ENCODE measurements at places on chromosomes 16 and 17. TPM values are rescaled to one million over a fixed set of nuclear protein-coding genes. Genes with fewer than 3 reads are reported as not detected.
A peak's percentile ranks its signal among the peaks of the same experiment; 100 is the strongest.

DNA sequence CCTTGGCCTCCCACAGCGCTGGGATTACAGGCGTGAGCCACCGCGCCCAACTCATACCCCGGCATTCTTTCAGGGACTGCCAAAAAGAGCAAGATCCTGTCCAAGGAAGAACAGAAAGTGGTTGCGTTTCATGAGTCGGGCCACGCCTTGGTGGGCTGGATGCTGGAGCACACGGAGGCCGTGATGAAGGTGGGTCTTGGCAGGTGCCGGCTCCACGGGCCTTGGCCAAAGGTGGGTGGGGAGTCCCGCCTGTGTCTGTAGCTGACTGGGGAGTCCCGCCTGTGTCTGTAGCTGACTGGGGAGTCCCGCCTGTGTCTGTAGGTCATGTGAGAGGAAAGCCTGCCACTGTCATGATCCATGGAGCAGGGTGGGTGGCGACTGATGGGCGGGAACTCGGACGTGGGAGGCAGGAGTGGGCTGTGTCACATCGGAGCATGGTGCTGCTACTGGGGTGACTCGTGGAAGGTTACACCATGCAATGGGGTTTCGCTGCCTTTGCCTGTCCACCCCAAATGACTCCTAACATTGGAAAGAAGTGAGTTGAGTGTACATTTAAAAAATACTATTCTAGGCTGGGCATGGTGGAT is 10.0 kb upstream of the RPL13 start:
- H3K27ac ChIP-seq, result no peak overlapping the region
- no peak for DNase-seq
- no peaks in the 10 kb centered on the region for H3K4me1 ChIP-seq
- H3K27me3 ChIP-seq, result peaks cover 1% of the 10 kb centered on the region
- H3K4me3 ChIP-seq, result no peak overlapping the region

The DRG2 gene
- 59.3 TPM for polyA plus RNA-seq

DNA sequence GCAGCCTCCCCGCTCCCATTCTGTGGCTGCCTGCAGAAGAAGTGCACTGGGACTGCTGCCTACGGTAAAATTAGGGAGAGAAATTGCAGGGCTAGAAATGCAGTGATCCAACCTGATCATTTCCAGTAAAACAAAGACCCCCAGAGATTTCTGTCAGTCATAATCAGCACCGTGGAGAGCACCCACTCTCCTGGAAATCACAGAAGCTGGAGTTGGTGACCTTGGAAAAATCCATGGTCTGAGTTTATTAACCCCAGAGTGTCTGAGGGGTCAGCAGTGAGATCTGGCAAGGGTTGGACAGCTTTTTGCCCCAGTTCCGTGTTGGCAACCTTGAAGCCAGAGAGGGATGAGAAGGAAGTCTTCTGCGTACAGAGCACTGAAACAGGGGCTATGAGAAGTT is 7.8 kb downstream of the SYCE1L start:
- no peaks in the 10 kb centered on the region for H3K27me3 ChIP-seq
- no peak overlapping the region for H3K27ac ChIP-seq
- H3K36me3 ChIP-seq, result peaks cover 8% of the 10 kb centered on the region
- DNase-seq, result no peak

DNA sequence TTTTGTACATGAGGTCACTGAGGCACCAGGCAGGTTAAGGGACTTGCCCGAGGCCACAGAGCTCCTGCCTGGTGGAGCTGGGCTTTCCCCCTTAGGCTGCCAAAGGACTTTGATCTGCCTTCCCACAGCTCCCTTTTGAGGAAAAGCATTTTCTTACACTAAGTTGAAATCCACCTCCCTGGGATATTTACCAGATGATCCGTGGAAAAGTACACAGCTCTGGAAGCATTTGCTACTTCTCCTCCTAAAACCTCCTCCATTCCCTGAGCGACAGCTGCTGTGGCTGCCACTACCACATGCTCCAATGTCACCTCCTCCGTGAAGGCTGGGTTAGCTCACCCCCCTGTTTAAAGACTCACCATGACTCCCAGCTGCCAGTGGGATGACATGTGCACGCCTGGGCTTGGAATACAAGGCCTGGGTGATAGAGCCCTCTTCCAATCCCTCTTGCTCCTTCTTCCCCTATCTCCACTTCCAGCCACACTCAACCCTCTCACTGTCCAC is 1.2 kb upstream of the MPRIP start:
- H3K27me3 ChIP-seq, result peaks cover 2% of the 10 kb centered on the region
- H3K4me1 ChIP-seq, result peaks cover 38% of the 10 kb centered on the region
- DNase-seq, result no peak
- peak overlapping the region; percentile 68 for H3K4me3 ChIP-seq
- H3K36me3 ChIP-seq, result no peaks in the 10 kb centered on the region

DNA sequence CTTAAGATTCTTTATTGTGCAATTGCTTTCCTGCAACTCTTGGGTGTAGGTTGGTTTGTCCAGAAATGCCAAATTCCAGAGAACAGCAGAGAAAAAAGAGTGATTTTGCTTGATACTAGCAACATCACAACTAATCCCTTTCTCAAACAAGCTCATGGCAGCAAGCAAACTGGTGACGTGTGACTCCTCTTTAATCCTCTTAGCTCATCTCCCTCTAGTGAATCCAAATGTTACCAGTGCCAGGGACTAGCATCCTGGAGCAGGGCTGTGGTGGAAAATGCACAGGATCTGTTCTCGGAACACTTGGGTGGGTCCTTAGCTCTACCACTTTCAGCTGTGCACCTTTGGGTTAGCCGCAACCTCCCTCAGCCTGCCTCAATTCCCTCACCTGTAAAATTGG is 204.0 kb upstream of the CCL2 start:
- no peaks in the 10 kb centered on the region for H3K36me3 ChIP-seq
- H3K4me1 ChIP-seq, result no peaks in the 10 kb centered on the region
- no peak overlapping the region for H3K4me3 ChIP-seq
- no peak overlapping the region for H3K27ac ChIP-seq
- peaks cover 12% of the 10 kb centered on the region for H3K27me3 ChIP-seq

DNA sequence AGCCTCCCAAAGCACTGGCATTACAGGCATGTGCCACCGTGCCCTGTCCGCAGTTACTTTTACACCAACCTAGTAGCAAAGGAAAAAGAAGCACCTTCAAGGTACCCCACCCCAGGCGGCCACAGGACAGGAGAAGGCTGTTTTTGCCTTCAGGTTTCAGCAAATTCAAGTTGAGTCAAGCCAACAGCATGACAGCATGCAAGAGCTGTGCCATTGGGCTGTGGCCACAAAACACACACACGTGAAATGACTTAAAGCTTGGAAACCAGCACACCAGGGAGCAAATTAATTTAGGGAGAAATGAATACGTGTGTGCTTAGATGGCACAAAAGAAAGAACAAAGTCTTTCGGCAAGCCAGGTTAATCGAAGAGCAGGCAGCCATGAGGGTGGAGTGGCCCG is 39.7 kb downstream of the ERCC4 start:
- no peaks in the 10 kb centered on the region for H3K4me1 ChIP-seq
- H3K27me3 ChIP-seq, result peaks cover 21% of the 10 kb centered on the region
- H3K27ac ChIP-seq, result no peak overlapping the region
- no peak for DNase-seq
- H3K4me3 ChIP-seq, result no peak overlapping the region
- H3K36me3 ChIP-seq, result no peaks in the 10 kb centered on the region

The PPP1R1B gene
- not detected for polyA plus RNA-seq

The ANKRD40 gene
- 2.3 TPM for polyA plus RNA-seq

Measured in immature natural killer cell (primary cell).